ENCODE measurements at places on chromosomes 3 and 15.

DNA sequence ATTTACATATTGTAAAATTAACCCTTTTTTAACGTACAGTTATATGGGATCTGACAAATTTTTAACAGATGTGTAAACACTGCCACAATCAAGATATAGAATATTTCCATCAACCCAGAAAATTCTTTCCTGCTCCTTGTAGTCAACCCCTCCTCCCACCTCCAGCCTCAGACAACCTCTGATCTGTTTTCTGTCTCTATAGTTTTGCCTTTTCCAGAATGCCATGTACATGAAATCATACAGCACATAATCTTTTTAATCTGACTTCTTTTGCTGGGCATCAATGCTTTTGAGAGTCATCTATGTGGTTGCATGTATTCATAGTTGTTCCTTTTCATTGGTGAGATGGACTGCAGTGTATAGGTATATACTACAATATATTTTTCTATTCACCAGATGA, 153.0 kb downstream of the SMAD6 start:
- DNase-seq: no peak

- DNase-seq: no peak
Measured at GRCh38 chr15:61880084-61880483, 180.2 kb downstream of the VPS13C start.

- DNase-seq: no peak
Measured at GRCh38 chr3:149352556-149352955, 19.1 kb upstream of the TM4SF18 start.

DNA sequence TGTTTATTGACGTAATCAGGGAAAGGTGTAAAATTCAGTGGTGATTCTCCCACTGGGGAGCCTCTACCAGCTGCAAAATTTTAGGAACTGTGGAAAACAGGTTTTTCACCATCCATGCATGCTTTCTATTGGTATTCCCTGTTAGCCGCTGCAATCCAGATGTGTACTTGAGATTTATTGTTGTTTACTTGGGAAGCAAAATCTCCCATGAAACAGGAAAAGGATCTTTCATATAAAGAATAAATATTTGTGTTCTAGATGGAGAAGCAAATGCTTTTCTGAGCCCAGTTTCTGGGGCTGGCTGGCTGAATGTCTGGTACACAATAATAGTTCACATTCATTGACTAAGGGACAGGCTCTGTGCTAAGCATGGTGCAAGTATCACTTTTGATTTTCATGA, 144.6 kb upstream of the RASGRP1 start:
- DNase-seq: no peak

DNA sequence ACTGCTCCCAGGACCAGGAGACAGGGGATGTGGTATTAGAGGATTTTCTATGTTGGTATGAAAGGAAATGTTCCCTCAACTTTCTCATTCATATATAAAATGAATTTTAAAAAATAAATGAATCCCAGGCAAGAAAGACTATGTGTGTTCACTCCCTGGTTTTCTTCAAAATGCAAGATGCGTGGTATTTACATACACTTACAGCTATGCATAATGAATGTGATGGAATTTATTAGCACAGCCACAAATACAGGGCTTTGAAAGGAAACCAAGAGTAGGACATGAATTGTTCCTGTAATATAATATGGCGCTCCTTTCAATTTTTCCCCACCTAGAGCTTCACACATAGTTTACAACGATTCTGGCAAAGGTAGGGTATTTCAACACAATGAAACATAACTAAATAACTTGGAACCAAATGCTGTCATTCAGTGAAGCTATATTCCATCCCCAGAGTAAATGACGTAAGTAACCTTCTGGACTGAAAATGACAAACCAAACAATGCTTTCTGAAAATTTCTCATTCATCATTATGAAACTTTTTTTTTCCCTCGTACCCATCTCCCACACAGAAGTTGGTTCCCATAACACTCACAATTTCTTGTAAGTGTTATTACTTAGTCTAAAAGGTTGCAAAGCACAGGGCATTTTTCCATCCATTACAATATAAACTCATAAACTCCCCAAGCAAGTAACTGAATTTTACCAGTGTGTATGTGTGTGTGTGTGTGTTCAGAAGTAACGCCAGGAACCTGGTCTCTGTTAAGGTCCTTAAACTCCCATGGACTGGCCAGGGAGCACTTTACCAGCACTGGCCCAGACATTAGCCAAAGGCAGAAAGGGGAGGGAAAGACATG, 41.8 kb downstream of the CBLB start:
- no peak for DNase-seq

DNA sequence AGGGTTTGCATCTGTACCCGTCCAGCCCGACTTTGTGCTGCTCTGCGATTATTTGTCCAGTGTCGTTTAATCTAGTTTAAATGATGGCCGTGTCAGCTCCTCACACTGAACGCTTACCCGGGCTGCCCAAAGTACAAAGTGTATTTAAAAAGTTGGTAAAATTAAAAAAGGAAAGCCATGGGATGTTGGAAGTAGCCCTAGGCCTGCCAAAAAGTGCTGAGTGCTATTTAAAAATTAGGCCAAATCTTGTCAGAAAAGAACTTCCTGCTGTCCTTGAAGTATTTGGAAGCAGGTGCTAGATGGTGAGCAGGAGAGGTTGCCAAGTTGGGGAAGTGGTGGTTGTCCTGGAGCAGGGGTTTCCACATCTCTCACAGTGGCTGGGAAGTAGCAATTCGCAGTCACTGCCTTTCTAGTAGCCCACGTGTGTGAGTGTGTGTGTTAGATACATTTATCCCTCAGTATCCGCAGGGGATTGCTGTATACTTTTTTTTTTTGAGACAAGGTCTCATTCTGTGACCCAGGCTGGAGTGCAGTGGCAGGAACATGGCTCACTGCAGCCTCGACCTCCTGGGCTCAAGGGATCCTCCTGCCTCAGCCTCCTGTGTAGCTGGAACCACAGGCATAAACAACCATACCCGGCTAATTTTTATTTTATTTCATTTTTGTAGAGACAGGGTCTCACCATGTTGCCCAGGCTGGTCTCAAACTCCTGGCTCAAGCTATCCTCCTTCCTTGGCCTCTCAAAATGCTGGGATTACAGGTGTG, 664 bp downstream of the PPCDC start:
- DNase-seq: no peak

DNA sequence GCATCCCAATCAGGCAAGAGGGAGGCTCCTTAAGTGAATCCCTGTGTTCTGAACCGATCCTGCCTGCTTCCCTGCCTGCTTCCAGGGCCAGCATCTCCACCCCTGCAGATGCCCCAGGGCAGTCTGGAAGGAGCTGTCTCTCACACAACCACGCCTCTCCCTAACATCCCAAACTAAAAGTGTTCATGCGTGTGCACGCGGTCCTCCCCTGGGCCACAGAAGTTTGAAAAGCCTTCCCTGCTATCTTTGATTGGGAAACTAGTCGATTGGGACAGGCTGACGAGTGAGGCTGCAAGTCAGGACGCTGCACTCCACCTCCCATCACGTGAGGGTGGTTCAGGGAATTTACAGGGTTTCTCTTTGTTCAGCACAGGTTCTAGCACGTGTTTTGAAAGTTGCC, 340.9 kb upstream of the ICE2 start:
- no peak for DNase-seq

- no peak for DNase-seq
Measured at GRCh38 chr3:184864000-184864399, 52.0 kb downstream of the VPS8 start.

DNA sequence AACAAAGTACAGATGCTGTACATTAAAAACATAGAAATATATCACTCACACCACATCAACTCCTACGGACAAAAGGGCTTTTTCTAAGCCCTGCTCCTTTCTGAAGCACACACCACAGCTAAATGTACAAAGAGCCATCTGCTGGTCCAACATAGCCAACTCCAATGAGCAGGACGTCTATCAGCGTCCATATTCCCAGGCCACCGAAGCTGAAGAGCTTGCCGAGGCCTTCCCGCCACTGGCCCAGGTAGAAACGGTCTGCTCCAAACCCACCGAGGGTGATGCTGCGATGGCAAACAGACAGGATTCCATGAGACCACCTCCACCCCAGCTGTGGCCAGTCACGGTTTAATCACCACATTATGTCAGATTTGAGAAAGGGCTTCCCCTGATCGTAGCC, 9.8 kb downstream of the TM2D3 start:
- no peak for DNase-seq

GRCh38 chr3:158801696-158802408, at the start of gene MFSD1:
MFSD1 (plus strand) TSS chr3:158802054; CDS start chr3:158802153, 99 bp downstream.
- DNase-seq: no peak

- DNase-seq: no peak
Measured at GRCh38 chr15:67010898-67011616, 54.3 kb upstream of the SMAD3 start.

- no peak for DNase-seq
Measured at GRCh38 chr3:173586166-173586565, 188.6 kb downstream of the NLGN1 start.

GRCh38 chr15:29676961-29677402, 145.3 kb downstream of the TJP1 start:
- no peak for DNase-seq

GRCh38 chr3:66561367-66561766, 60.5 kb upstream of the LRIG1 start:
- DNase-seq: no peak

DNA sequence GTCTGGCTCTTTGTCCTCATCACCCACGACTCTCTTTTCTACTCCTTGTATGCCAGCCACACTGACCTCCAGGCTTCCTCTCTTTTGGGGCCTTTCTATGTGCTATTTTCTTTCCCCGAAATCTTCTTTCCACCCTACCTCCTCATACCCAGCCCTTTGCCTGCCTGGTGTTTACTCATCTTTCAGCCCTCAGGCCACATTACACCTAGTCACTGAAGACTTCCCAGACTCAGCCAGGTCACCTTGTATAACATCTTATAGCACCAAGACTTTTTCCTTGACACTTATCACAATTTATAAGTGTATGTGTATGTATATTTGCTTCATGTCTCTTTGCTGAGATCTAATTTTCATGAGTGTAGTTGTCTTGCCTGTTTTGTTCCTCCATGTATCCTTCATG, 396.4 kb downstream of the NLGN1 start:
- DNase-seq: no peak

GRCh38 chr3:79844176-79844575, 76.4 kb upstream of the ROBO1 start:
- DNase-seq: no peak

DNA sequence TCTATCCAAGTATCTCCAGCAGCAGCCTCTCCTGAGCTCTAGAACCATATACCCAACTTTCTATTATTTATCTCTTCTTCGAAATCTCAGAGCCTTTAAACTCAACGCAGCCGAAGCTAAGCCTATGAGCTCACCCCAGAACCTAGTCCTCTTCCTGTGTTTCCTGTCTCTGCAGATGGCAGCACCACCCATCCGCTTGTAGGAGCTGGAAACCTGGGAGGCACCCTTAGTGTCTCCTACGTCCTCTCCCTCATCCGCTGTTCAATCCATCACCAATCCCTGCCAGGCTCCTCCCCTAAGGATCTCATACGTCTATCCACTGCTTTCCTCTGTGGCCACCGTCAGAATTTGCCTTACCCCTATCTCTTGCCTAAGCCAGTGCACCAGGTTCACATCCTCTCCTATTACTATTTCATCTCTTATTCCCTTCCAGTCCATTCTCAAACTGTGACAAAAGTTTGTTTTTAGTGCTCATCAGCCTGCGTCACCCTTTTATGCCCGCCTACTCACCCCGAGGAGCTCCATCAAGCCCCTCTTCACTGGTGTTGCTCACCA, 9.6 kb downstream of the VGLL4 start:
- no peak for DNase-seq

DNA sequence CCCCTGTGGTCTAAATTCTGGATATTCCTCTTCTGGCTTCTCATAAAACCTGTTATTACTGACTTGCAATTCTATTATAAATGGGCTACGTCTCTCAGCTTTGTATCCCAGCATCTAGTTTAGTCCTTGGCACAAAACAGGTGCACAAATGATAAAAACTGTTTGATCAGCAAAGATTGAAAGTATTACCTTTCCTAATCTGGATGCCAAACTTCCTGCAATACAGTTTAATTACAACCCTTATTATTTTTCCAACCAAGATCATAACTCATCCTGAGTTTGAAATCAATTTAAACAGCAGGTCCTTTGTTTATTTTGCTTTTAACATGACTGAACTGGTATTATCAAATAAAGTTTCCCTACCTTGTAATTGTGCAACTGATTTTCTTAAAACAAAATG, 132.6 kb downstream of the ATP1B3 start:
- no peak for DNase-seq

DNA sequence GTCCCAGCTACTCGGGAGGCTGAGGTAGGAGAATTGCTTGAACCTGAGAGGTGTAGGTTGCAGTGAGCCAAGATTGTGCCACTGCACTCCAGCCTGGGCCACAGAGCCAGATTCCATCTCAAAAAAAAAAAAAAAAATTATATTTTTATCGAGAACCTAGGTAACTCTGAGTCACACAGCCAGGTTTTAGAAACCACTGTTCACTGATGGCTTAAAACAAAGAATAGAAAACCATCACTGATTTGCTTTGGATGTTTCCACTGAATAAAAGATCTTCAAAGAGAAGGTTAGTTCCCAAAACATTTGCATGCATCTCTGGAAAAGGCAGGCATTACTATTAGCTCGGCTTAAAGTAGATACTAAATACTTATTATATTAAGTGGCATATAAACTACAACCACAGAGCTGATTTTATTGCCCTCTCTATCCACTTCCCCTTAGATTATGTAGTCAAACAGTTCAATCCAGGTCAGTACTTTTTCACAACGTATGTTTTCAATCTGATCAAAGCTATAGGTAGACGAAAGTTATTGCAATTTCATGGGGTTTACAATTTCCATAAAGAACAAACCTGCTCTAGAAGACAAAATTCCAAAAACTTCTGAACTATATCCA, 1.4 kb downstream of the B4GALT4 start:
- DNase-seq: no peak

- DNase-seq: no peak
Measured at GRCh38 chr3:193292386-193292785, 51.4 kb downstream of the PLAAT1 start.

DNA sequence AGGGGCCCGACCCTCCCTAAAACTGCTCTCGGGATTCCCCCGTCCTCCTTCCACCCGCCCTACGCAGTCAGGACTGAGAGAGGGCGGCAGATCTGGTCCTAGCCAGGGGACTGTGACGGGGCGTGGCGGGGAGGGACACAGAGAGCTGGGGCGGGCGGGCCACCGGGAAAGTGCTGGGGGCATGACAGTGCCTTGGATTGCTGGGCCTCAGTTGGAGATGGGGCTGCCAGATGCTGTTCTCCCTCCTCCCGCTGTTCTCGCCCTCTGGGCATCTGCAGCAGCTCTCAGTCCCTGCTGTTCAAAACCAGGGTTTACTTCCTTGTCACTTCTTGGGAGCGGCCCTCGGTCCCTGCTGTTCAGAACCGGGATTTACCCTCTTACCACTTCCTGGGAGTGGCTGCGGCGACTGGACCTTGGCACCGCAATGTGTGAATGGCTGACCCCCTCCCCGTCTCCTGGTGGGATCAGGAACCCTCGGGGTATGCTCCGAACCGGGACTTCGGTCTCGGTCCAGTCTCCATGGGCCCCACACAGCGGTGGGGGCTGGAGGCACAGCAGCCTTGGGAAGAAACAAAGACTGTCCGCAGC, 1.8 kb upstream of the RPP25 start:
- no peak for DNase-seq

- no peak for DNase-seq
Measured at GRCh38 chr3:52730681-52731080, 24.8 kb downstream of the SPCS1 start.

All from non-pigmented ciliary epithelial cell (primary cell).